RPMI7951 (cell line): ENCODE measurements at places on chromosomes 12 and 14. TPM values are rescaled to one million over a fixed set of nuclear protein-coding genes. Genes with fewer than 3 reads are reported as not detected.

ATP5MC2 gene
- total RNA-seq, result 318 and 375 TPM in 2 replicates

TTC6 gene
- total RNA-seq, result 0.10 TPM in 1 of 2 replicates, not detected in the other

PPFIA2 gene
- total RNA-seq, result 0.20 TPM in 1 of 2 replicates, not detected in the other

SLCO1B1 gene
- total RNA-seq, result not detected in 2 replicates

DLGAP5 gene
- 109 and 144 TPM in 2 replicates for total RNA-seq

KRT72 gene
- not detected in 2 replicates for total RNA-seq

C14orf132 gene
- total RNA-seq, result 22.6 and 24.6 TPM in 2 replicates

MFAP5 gene
- total RNA-seq, result 0.68 TPM in 1 of 2 replicates, not detected in the other

DNA sequence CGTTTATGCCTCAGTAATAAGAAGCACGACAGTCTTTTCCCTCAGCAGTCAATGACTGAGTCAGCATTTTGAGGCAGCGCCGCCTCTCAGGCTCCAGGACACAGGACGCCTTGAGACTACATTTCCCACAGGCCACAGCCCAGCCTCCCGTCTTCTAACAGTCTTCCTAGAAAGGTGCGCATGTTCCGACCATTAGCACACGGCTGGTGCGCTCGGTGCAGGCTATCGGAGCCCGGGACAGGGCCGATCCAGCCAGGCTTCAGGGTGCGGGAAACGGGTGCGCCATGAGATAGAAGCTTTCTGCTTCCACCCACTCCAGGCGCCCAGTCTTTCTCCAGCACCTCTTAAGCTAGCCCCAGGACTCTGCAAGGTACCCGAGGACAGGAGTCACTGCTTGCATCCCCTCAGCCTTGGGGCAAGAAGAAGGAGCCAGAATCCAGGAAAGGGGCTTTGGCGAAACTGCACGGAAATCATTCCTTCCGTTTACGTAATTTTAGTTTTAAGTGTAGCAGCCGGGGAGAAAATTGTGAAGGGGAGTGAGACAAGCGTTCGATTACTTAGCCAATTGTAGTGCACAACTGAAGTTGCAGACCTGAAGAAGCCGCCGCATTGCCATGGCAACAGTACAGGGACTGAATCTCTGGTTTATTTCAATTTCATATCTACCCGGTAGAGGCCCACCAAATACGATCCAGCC is 54.0 kb downstream of the ZNF641 start:
- DNase-seq, result peak; percentile 47

DNA sequence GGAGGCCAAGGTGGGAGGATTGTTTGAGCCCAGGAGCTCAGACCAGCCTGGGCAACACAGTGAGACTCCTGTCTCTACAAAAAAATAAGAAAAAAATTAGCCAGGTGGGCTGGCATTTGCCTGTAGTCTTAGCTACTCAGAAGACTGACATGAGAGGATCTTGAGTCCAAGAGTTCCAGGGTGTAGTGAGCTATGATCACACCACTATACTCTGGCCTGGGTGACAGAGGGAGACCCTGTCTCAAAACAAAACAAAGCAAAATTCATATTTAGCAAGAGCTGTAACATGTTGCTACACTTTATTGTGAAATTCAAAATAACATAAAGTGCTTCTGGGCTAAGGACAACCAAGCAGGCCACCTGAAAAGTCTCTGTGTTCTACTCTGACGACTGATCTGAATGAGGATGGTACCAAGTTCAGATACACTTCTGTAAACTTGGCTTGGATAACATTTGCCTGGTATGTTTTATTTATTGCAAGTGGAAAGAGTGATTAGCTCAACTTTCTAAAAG is 11.6 kb upstream of the STRN3 start:
- DNase-seq, result no peak

DNA sequence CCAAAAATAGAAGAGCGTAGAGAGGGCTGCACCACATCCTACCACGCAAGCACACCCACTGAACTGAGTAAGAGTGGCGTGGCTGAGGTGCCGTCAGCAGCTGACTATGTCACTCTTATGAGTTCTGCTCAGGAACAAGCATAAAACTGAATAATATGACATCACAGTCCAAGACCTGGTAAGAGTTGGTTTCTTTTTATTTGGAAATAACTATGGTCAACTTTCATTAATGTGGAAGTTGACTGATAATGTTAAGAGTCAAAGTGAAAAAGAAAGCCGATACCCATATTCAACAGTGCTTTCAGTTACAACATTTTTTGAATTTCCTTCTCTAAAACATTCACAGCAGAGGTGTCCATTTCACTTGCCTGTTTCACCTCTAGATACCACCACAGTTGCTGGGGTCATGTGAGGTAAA is 44.6 kb downstream of the GNS start:
- no peak for DNase-seq

GRCh38 chr12:55244309-55244708 is at the start of gene OR6C74:
Gene OR6C74, plus strand, starts transcription at chr12:55244609. Its CDS starts 2,679 bp downstream, at chr12:55247288.
- DNase-seq, result no peak

DNA sequence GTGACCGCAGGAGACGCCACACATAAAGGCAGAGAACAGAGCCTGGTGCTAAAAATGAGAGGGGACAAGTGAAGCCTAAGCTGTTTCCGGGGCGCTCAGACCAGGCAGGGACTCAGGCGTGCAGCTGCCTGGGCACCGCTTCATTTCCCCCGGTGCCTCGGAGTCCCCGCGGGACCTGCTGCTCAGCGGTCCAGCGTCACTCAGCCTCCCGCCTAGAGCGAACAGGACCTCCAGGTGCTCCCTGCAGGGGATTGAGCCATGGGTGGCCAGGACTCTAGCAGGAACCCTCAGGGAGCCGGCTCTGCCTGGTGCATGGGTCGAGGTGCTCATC is 31.0 kb downstream of the CCDC85C start:
- DNase-seq, result no peak

DNA sequence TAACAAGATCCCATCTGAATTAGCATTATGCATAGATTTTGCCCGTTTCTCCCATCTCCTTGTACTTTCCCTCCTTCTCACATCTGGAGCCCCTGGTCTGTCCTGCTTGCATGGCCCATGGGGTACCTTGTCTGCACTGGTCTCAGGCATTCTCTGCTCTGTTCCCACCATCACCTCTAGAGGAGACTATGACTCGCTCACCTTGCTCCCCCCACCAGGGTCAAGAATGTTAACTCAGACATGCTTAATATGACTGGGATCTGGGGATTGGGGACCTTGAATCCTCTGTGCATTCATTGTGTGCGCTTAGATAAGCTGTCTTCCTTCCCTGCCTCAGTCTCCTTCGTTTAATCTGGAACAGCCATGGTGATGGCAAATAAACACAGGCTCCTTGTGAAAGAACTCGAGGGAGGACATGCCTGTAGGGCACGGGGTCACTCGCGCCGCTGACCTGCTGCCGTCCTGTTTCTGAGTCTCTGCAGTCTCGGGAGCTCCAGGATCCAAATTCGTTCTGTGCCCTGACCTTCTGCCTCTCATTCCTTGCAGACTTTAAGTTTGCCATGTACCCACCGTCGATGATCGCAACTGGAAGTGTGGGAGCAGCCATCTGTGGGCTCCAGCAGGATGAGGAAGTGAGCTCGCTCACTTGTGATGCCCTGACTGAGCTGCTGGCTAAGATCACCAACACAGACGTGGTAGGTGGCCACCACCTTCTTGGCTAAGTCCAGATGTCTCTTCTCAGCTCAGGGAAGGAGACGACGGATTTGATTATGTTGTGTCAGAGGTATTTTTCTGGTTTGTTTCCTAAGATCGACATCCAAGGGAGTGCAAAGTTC is 15.0 kb downstream of the CCND2 start:
- no peak for DNase-seq

DNA sequence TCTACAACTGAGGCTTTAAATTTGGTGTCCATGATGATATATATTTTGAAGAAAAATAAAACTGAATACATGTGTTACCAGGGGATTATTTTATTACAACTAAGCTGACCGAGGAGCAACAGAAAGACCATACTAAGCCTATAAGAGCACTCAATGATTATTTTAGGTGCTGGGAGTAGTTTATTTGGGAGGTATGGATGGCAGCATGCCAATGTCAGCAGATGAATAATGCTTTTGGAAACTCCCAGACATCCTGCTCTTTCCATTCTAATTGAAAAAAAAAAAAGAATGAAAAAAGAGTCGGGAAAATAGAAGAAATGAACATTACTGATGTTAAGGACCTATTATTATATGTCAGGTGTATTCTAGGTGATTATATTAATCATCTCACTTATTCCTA is 441.2 kb downstream of the BTG1 start:
- DNase-seq, result no peak

GRCh38 chr12:96094201-96094600 is 58.8 kb upstream of the LTA4H start:
- DNase-seq, result peak; percentile 76

DNA sequence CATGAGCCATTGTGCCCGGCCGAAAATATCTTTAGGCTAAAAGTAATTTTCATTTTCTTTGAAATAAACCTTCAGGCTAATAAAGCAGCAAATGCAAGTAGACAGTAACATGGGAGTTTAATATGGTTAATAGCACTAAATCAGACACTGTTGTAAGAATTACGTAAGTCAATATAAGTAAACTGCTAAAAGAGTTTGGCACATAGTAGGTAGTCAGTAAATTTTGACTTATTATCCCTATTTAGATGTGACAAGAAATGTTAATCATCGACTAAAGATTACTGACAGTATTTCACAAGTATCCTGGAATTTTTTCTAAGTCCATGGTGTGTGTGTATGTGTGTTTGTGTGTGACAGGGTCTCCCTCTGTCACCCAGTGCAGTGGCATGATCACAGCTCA is 3.9 kb downstream of the PPP4R3A start:
- DNase-seq, result no peak

DNA sequence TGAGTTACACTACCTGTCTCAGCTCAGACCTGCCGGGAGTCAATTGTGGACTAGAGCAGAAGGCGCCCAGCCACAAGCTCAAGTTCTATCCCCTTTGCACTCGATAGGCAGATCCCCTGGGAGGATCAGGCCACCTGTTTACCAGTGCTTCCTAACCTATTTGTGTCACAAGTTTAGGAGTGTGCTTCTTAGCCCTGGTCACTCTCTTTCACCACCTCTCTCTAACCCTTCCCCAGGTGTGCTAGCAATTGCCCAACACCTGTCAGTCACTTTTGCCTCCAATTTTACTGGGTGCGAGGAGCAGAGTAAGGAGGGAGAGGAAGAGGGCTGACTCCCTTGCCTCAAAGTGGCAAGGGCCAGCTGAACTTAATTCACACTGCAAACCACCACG is 745 bp upstream of the NAA30 start:
- no peak for DNase-seq

- no peak for DNase-seq
Observed at GRCh38 chr14:102736956-102737355, 40.3 kb upstream of the TRAF3 start.

GRCh38 chr14:94005324-94006073 is 8.4 kb downstream of the CCDC197 start:
- DNase-seq, result no peak

DNA sequence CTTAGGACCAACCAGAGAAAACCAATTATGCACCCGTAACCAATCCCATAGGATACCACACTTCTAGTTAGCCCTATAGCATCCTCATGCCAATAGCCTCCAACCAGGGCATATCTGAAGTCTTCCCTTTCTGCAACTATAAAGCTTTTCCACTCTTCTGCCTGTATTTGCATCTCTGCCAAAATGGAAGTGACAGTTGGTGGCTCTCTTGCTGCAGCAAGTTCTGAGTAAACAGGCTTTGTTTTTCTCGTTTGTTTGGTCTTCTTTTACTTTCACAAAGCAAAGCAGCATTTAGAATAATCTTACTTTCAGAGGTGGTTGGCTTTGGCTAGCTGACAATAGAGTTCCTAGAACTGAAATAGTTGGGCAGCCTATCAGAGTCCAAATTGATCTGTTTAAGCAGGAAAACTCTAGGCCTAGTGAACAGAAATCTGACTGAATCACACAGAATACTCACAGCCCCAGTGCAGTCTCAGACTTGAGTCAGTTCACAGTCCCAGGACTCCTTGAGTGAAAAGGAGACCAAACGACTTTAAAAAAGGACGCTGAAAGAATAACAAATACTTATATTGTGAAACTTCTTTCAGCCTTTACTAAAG is 1029.7 kb upstream of the LRFN5 start:
- DNase-seq, result no peak

DNA sequence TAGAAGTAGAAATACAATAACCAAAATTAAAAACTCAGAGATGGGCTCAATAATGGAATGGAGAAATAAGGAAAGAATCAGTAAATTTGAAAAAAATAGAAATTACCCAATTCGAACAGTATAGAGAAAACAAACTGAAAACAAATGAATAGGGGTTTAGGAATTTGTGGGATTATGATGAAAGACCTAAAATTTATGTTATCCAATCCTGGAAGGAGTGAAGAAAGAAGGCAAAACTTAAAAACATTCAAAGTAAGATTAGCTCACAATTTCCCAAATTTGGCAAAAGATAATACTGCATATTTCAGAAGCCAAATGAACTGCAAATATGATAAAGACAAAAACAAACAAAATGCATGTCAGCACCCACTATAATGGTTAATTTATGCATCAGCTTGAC is 177.1 kb downstream of the CCDC91 start:
- no peak for DNase-seq

DNA sequence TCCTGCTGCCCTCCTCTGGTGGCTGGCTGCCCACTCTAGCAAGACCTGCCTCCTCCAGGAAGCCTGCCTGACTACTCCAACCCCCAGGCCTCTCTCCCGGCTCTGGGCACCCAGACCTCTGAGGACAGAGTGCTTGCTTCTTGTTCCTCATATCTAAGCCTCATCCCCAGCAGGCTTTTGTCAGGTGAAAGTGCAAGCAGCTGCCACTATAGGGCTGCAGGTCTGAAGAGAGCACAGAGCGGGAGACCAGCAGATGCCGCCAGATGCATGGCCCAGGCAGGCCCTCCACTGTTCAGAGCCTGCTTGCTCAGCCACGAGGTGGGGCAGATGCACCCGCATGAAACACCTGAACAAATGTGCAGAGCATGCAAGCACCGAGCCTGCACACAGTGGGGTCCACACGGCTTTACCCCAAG is 73.0 kb downstream of the SERPINA3 start:
- DNase-seq, result no peak

DNA sequence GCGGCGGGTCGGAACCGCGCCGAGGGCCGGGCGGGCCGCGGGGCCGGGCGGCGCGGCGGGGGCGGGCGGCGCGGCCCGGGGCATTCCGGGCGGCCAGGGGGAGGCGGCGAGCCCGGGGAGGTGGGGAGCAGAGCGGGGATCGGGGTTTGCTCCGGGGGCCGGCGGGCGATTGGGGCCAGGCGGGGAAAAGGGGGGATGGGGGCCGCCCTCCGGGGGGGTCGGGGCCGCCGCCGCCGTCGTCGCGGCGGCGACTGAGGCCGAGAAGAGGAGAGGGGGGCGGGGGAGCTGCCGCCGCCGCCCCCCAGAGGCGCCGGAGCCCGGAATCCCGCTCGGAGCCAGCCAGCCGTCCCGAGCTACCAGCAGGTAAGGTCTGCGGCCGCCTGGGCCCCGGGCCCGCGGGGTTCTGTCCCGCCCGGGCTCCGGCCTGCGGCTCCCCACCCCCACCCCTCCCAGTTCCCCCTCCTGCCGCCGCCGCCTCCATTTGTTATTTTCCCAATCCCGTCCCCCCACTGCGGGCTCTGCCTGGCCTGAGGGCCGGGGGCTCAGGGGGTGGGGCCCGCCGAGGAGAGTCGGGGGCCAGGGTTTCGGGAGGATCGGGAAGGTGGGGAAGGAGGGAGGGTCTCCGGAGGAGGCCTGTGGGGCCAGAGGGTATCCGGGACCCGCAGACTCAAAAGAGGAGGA is 403 bp downstream of the ATN1 start:
- DNase-seq, result no peak
